ENCODE measurements at places on chromosomes 3 and 15. TPM values are rescaled to one million over a fixed set of nuclear protein-coding genes. Genes with fewer than 3 reads are reported as not detected.

ROBO2 gene
- 245 TPM for total RNA-seq

IMPDH2 gene
- total RNA-seq: 190 TPM

CYP8B1 gene
- total RNA-seq: not detected

FAM107A gene
- 15.5 TPM for total RNA-seq

RTP4 gene
- not detected for total RNA-seq

VGLL3 gene
- total RNA-seq: 1.2 TPM

ADAMTS9 gene
- total RNA-seq: 24.1 TPM

FYCO1 gene
- total RNA-seq: 1.2 TPM

ARGFX gene
- not detected for total RNA-seq

DPH3 gene
- total RNA-seq: 20.4 TPM

INTS14 gene
- total RNA-seq: 17.5 TPM

POLQ gene
- 1.2 TPM for total RNA-seq

FBN1 gene
- 18.8 TPM for total RNA-seq

GOLGA6L7 gene
- not detected for total RNA-seq

OR5AC2 gene
- not detected for total RNA-seq

Measured in frontal cortex (tissue), 4 donors.